ENCODE measurements at places on chromosomes 2 and 18.

DNA sequence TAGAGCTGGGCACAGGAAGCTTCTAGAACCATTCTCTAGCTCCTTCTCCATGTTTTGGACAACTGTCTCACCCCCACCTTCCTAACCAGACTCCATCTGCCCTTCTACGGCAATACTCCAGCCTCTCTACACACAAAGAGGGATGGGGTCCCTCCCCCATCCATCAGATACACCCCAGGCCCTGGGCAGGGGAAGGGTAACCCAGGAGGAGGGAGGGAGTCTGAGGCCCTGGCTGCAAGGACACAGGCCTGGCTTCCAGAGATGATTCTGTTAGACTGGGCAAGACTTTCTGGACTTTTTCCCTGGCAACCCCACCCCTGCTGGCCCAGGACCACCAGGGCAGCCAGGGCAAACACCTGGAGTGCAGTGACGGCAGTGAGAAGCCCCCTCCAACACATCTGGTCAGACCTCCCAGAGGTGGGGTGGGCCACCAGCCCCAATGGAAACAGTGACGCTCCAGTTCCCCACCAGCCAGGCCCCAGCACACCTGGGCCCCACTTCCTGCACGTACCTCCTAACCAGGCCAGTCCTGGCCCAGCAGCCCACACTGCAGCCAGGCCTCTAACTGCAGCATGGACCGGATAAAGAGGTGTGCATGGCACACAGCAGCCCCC lies 6.5 kb downstream of the CYP26B1 start:
- peak; percentile 74 for DNase-seq

DNA sequence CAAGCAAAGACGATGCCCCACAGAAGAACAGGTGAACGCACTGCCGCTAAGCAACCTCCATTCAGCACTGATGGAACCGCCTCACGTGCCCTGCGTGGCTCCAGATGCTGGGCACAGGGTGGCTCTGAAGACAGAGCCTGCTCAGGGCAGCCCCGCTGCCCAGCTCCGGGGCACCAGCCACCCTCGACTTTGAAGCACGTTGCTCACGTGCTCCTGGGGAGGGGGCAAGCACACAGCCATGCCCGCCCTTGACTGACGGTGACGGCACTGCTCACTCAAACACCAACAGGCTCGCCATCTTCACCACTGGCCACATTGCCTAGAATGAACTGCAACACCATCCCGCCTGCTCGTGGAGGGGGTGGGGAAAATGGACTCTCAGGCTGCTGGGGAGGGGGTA lies 251.3 kb downstream of the HDAC4 start:
- DNase-seq = no peak

GRCh38 chr2:216740557-216741222 lies 45.3 kb upstream of the IGFBP5 start:
- no peak for DNase-seq

DNA sequence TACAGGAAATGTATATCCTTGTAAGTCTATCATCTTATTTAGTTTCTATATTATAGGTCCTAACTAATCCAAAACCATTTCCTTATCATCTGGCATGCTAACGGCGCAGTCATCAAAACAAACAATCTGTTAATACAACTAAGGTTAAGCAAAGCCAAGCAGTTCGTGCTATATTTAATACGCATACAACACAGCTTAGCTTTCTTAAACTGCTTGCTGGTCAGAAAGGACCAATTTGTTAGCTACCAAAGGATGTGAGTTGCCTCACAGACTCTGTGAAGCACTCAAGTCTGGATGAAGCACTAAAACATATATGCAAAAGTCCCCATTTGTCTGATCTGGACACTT lies 67.0 kb downstream of the ZEB2 start:
- DNase-seq = no peak

GRCh38 chr2:178997477-178997876 lies 52.5 kb downstream of the CCDC141 start:
- no peak for DNase-seq

DNA sequence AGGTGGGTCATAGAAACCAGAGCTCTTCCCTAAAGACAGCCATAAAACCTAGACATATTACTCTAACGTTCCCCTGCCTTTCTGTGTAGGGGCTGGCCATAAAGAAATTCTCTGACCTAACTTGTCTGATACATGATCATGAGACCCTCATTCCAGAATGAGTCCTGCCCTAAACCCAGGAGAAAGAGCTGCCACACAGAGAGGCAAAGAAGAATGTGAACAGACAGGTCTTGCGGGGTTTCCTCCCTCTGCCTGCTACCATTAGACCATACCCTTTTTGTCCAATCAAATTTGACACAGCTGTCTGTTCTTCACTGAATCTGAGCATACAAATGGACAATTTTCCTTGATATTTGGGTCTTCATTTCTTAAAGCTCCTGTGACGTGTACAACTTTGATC lies 198.8 kb upstream of the LHCGR start:
- DNase-seq = no peak

- no peak for DNase-seq
Observed at GRCh38 chr18:75106746-75107145, 102.2 kb downstream of the PTGR3 start.

DNA sequence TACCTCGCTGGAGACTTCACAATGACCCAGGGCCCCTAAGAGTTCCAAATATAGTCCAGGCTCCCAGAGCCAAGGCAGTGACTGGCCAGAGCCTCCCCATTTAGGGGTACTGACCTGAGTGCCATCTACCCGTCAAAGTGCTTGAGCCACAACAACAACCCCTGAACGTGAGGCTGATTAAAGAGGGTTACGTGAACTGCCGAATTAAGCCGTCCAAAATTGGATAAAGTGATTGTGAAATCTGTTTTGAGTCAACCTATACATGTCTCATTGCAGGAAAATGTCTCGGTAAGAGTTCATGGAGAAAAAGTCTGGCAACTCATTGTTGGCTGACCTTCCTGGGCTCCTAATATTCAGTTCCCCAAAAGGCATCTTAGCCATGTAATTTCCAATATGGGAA lies 116.3 kb downstream of the TTC32 start:
- no peak for DNase-seq

GRCh38 chr2:234705108-234705507 lies 208.2 kb upstream of the ARL4C start:
- DNase-seq = no peak

- no peak for DNase-seq
Observed at GRCh38 chr2:6370753-6371551, 494.8 kb downstream of the CMPK2 start.

GRCh38 chr2:240701091-240701735 lies 9.5 kb downstream of the AQP12A start:
- peak; percentile 76 for DNase-seq

DNA sequence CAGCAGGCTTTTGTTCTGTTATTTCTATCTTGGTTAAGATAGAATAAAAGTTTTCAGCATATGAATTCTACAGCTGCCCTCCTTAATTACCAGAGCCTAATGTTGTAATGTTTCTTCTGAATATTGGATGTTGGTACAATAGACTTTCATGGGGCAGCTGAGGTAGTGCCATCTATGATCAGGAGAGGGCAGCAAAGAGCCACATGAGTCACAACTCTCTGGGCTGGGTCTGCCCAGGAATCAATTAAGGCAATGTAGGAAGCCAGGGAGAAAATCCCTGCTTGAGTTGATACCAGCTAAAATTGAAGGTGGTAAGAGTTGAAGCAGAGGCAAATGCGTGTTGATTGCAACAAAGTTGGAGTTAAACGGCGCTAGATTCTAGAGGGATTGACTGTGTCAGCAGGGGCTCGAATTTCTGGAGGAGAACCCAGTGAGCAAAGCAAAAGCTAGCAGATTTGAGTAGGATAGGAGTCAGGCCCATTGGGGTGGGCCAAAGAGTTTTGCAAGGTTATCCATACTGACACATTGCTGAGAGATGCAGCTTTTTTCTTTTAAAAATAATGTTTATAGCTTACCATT lies 10.6 kb upstream of the MC5R start:
- no peak for DNase-seq

DNA sequence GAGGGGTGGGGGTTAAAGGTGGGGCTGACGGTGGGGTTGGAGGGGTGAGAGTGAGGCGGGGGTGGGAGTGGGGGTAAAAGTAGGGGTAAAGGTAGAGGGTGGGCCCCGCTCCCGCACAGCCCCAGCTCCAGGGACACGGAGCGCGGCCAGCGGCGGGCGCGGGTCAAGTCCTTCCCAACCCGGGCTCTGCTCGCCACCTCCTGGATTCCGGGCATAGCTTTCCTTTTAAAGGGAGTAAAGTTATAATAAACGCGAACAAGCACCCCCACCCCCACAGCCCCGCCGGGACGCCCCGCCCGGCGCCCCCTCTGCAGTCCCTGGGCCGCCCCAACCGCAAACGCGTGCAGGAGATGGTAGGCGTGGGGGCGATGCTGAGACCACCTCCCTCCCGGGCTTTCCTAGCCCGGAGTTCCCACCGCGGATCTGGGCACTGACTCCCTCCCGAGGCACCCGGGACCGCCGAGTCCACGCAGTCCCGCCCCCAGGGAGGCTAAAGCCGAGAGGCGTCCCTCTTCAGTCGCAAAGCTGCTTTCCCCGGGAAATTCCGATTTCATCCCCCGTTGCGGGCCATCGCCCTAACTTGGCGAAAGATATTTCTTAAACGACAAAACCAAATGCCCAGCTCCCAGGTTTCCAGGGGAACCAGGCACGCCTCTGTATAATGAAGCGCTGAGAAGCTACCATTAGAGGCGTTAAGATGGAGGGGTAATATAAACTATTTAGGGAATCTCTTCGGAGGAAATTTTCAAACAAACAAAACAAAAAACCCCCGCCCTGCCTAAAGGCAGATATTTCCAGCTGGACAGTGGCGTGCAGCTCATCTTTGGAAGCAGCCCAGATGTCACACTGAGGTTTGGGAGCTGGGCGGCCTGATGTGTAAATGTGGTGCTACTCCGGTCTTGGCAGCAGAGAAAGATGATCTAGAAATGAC lies at the start of gene LIMS2:
Gene LIMS2 (minus strand): TSS at position 200 of the 931 bp plus-strand sequence. CDS start 506 bp downstream, outside the sequence.
- no peak for DNase-seq

DNA sequence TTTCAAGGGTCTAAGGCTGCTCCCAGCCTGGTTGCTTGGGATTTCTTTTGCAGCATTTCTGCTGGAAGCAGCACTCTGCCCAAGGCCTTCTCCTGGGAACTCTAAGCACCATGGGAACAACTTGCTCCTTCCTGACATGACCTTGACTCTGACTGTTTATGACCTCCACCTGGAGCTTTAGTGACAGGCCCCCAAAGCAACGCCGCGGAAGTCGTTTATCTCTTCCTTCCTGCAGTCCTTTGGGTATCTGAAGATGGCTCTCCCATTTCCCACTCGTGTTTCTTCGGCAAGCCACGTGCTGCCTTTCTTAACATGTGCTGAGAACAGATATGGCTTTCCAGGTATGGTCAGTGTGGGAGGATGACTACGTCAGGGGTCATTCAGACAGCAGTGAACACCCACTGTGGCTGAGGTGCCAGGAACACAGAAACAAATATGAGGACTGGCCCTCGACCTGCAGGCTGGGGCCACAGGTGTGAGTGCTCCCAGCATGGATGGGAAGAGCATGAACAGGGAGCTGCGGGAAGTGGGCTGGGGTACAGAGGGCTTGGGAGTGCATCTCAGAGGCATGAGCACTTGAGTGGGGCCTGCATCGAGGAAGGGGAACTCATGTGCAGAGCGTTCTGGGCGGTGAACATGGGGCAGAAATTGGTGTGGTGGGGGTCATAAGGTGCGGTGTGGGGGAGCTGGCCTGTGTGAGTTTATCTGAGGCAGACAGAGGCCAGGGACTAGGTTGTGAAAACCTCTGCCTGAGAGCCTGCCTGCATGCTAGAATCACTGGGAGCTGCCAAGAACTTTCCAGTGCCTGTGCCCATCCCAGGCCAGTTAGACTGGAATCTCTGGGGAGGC lies 140.5 kb downstream of the TSN start:
- DNase-seq = no peak

GRCh38 chr2:69773206-69773605 lies 31.3 kb downstream of the ANXA4 start:
- DNase-seq = no peak

DNA sequence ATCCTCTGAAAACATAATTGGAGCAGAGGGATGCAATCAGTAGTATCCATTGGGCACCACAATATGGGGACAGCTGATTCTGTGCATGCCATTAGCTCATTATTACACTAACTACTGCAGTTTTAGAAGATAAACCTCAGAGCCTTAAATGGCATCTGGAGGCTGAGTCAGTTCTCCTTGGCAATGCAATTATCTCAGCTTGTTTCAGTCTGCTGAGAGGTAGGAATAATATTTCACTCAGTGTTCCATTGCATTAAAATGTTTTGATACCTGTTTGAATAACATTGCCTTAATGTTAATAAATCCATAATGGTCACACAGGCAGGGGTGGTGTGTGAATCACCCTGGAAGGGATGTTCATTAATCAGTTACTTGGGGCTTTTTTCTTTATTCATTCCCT lies 309.6 kb downstream of the LRRTM1 start:
- DNase-seq = no peak

GRCh38 chr2:45043174-45043573 lies 33.9 kb upstream of the SIX2 start:
- DNase-seq = no peak

DNA sequence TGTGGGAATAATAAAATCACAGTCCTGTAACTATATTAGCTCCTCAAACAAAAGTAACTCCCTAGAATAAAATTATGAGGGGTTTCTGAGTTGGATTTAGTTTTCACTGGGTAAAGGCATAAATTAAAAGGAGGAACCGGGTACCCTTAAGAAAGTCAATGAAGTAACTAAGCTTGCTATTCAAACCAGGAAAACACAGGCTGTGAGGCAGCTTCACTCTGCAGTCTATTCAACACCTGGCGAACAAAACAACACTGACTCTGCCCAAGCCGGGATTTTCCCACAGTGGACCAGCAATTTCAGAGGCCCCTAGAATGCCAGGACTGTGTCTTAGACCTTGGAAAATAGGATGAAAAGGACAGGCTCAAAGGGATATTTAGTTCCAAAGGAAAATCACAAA lies 24.6 kb upstream of the CREB1 start:
- DNase-seq = no peak

DNA sequence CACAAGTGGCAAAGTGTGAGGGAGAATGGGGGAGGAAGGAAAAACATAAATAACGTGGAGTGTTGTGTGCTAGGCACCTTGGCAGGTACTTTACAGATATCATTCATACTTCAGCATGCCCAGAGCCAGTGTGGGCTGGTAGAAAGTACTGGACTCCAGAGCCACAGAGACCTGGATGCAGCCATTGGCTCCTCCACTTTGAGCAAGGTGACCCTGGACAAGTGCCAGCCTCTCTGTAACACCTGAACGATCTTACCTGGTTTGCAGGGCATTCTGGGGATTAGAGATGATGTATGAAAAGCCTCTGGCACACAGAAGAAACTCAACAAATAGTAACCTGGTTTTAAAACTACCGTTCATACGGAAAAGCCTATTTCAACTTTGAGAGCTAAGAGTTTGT lies 6.3 kb downstream of the LOXHD1 start:
- DNase-seq = no peak

GRCh38 chr18:35422237-35422636 lies 45.1 kb upstream of the ZNF396 start:
- no peak for DNase-seq

GRCh38 chr2:167686691-167687090 lies 560.7 kb downstream of the STK39 start:
- DNase-seq = no peak

- peak; percentile 54 for DNase-seq
Observed at GRCh38 chr18:48891721-48892120, 59.0 kb downstream of the SMAD7 start.

- no peak for DNase-seq
Observed at GRCh38 chr2:63950414-63950813, 68.8 kb downstream of the VPS54 start.

- DNase-seq = no peak
Observed at GRCh38 chr2:170815746-170816503, 762 bp upstream of the GAD1 start.
